ENCODE measurements at places on chromosomes 12 and 14.

- no peak for DNase-seq
These were observed 908 bp upstream of the CDKL1 start for GRCh38 chr14:50397390-50398188.

DNA sequence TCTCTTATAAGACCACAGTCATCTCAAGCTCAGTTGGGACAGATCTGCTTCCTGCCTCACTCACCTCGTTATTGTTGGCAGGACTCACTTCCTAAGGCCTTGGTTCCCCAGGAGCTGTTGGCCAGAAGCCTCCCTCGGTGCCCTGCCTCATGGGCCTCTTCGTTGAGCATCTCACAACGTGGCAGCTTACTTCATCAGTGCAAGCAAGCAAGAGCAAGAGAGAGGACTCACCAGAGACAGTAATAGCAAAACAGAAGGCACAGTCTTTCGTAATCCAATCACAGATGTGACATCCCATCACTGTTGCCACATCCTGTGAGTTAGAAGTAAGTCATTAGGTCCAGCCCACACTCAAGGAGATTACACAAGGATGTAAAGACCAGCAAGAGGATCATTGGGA lies 5.1 kb upstream of the NUMB start:
- DNase-seq: no peak

- no peak for DNase-seq
These were observed 1409.5 kb downstream of the AACS start for GRCh38 chr12:126474703-126475102.

DNA sequence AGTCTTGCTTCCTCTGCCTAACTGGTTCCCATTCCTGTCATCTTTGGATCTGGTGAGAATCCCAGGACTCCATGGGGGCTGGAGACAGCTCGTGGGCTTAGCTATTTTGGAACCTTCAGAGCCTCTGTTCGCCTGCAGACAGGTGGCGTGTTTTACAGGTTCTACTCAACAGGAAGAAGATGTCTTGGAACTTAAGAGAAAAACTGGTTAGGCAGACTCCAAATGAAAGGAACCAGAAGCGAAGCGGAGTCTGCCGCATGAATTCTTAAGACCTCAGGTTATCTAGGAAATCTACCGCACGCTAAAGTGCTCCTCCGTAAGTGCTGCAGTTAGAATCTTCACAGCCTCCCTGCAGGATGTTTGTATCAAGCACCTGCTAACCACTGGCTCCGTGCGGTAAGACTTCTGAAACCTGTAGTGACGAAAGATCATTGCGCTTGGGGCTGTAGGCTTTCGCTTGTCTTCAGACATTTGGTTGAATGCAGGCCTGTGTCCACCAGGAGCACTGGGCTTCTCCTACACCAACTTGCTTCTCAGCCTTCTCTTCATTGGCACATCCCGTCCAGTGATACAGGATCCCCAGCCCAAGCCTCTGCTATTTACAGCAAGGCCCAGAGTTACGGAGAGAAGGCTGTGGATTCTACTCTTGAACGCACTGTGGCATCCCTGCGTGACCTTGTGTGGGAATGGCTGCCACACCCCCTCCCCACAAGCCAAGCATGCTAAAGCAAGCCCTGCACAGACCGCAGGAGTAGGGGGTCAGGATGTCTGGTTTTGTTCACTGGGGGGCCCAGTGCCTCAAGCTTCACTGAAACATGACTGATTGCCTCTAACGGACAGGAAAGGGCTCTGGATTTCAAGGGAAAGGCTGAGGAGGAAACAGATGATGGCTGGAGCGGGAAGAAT lies 35.0 kb downstream of the ACADS start:
- no peak for DNase-seq

- DNase-seq: no peak
These were observed 196.4 kb upstream of the PARP11 start for GRCh38 chr12:4069670-4070010.

DNA sequence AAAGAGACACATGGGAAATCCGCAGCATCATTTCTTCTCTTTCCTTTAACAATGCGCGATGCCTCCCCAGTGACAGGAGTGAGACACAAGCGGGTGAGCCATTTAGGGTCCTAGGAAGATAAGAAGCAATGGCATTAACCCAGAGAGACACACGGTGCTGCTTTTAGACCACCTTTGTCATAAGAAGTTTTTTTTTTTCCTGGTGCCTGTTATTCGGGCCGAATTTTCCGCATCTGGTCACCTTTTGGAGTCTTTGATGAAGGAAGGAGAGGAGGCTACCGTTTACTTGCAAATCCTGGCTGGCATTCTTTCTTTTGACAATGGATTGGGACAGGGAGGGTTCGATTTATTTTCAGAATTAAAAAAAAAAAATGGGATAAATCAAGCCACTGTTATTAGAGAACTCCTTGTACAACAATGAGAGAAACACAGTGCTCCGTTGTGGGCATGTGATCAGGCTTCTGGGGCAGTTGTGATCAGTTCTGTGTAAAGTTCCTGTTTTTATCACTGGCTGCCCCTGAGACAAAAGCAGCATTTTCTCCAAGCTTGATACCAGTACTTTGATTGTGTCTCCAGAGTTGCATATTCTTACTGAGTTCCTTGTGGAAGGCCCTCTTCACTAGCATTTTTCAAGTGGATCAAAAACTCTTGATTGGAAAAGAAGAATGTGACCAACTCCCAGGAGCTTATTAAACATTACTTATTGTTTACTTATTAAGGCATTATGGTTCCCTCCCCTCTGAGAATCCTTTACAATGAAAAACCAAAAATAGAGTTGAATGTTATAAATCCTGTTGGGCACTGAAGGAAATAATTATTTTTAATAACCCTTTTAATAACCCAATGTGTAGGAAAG lies 1.1 kb downstream of the DIP2B start:
- no peak for DNase-seq

All from breast epithelium (tissue), 4 donors.